ENCODE measurements at places on chromosomes 16 and 17. TPM values are rescaled to one million over a fixed set of nuclear protein-coding genes. Genes with fewer than 3 reads are reported as not detected.

- DNase-seq: no peak
Measured at GRCh38 chr16:726188-726437, 130 bp downstream of the CCDC78 start.

- DNase-seq: no peak
Measured at GRCh38 chr17:63996430-63997182, 1.5 kb upstream of the PRR29 start.

Gene ZSCAN10
- 0.36 TPM for total RNA-seq

Gene SLC35G6
- 0.17 TPM for total RNA-seq

DNA sequence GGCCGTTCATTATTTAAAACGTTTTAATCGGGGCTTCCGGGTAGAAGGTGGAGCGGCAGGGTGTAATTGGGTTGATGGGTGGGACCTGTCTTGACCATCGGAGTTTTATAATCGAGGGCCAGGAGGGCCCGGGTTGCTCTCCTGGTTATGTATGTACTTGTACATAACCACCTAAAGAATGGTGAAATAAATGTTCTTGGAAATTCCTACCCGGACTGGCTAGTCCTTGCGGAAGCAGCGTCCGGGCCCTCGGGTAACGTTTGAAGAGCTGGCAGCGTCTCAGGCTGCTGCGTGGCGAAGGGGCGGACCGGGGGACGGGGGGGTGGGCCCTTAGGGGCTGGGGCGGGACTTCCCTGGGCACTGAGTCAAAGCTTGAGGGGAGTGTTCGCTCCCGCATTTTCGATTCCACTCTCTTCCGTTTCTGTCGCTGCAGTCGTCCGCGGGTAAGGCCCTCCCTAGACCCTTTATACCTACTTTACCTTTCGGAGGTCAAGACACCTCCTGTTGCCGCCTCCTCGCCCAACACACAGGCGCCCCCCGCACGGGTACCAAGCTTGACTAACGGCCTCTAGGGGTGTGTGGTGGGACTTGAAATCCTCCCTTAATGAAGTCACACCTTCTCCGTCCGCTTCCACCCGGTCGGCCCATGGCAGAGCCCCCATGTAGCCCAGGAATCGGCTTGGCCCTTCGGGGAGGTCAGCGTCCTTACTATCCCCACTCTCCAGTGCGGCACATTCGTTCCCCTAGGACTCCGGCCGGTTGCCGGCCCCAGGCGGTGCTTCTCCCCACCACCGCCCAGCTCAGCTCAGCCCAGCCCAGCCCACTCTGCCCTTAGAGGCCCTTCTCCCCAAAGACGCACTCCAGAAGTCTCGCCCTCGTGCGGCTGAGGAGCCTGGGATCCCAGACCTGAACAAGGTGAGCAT, at the start of gene TMEM106A:
TMEM106A (plus strand) TSS at position 396 of the 923 bp plus-strand sequence. CDS start 1,167 bp downstream, outside the sequence.
- DNase-seq: peak; percentile 76

Gene CUEDC1
- total RNA-seq: 0.41 TPM

Gene DRC7
- total RNA-seq: not detected

DNA sequence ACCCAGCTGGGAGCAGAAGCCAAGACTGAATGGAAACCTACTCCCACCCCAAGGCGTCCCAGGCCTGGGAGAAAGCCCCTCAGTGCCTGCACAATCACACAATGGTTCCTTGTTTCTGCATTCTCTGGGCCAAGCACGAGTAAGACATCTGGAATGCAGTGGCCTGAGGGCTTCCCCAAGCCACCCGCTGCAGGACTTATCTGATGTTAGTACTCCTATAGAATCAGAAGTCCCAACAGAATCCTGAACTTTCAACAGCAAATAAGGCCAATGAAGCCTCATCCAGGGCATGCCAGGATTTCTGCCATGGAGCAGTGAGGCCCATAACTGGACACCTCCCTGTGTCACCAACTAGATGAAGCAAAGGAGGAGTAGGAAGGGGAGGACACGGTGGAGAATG, 28.6 kb downstream of the MYO18A start:
- no peak for DNase-seq

GRCh38 chr17:47992216-47992615, 21.3 kb downstream of the CDK5RAP3 start:
- no peak for DNase-seq

GRCh38 chr16:46748775-46749705, 896 bp upstream of the MYLK3 start:
- no peak for DNase-seq

GRCh38 chr16:50681021-50681885, at the start of gene SNX20:
TSS of gene SNX20 (minus strand) at chr16:50681312. CDS start at chr16:50677526, 3,786 bp downstream.
- DNase-seq: peak; percentile 82

Gene TNP2
- not detected for total RNA-seq

GRCh38 chr17:43998552-43998951, 5.9 kb upstream of the NAGS start:
- DNase-seq: no peak

- DNase-seq: no peak
Measured at GRCh38 chr17:31052187-31052889, 42.4 kb upstream of the NF1 start.

GRCh38 chr16:57745768-57746167, 10.2 kb downstream of the KATNB1 start:
- DNase-seq: no peak

Gene KRTAP4-6
- total RNA-seq: not detected

Gene RAD51C
- 10.4 TPM for total RNA-seq

Gene ERAL1
- total RNA-seq: 15.6 TPM

Gene CAVIN1
- 0.16 TPM for total RNA-seq

Gene NLGN2
- 7.6 TPM for total RNA-seq

GRCh38 chr17:6061290-6061689, 8.9 kb upstream of the WSCD1 start:
- DNase-seq: no peak

GRCh38 chr16:17002565-17002964, 468.2 kb downstream of the XYLT1 start:
- no peak for DNase-seq

- no peak for DNase-seq
Measured at GRCh38 chr17:61492759-61493526, 40.7 kb downstream of the TBX4 start.

DNA sequence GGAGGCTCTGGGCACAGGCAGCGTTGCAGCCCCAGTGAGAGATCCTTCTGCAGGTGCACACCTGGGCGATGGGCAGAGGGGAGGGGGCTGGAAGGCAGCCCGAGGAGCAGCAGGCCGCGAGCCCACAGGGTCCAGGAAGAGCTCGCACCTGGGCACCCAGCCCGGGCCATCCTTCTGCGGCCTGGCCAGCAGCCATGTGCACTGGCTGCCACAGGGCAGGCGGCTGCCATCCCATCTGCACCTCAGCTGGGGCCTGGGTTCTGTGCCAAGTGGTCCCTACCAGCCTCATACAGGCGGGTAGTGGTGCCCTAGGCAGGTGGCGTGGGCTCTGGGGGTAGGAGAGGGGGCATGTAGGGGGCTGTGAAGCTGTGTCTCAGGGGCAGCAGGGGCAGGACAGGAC, 197.2 kb downstream of the RBFOX3 start:
- DNase-seq: no peak

Gene ATP2A1
- 0.56 TPM for total RNA-seq

Gene KIF2B
- not detected for total RNA-seq

DNA sequence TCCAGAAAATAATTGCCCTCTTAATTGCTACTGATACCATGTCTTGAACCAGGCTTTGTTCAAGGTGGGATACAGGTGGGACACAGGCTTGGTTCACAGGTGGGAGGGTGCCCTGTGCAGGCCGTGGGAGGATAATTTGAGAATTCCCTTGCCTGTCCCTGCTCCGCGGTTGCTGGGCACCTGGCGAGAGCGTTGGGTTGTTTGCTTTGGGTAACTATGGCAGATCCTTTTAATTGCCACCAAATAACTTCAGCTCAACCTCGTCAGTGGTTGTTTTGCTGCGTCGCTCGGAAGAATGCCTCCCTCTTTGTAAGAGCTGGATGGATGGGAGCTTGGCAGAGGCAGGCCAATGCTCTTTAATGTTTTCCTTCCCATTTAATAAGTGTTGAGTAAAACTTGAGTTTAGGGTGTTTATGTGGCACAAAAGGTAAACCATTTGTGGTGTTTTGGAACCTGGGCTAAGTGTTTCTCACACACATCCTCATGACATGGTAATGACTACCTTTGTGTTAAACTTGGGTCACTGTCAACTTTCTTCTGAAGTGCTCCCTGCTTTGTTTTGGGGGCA, 202.5 kb downstream of the MSI2 start:
- DNase-seq: no peak

DNA sequence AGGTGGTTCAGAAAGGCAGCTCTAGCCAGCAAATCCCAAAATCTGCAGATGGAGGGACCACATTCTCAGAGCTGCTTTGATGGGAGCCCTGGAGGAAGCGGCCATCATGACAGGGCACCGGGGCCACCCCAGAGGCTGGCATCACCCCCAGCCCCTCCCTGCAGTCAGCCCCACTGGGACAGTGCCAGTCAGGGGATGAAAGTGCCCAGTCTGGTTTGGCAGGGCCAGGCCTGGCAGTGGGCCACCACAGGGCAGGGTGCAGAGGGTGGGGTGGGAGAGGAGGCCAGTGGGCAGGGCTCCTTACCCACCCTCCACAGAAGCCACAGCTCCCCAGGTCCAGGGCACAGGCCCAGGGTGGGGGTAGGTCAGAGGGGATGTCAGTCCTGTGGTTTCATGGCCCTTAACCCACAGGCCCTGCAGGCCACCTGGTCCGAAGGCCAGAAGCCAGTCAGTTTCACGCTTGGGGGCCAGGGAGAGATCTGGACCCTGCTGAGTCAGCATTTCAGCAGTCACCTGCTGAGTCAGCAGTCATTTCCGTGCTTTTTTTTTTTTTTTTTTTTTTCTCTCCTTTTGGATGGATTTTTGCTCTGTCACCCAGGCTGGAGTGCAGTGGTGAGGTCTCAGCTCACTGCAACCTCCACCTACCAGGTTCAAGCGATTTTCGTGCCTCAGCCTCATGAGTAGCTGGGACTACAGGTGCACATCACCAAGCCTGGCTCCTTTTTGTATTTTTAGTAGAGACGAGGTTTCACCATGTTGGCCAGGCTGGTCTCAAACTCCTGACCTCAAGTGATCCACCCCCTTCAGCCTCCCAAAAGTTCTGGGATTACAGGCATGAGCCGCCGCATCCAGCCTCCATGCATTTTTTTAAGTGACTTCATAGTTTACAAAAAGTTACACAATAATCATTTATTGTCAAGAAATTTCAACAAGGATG, 10.4 kb downstream of the SLC25A10 start:
- no peak for DNase-seq

GRCh38 chr16:87198881-87199280, 118.3 kb downstream of the C16orf95 start:
- DNase-seq: no peak

GRCh38 chr16:88289968-88290401, 92.8 kb upstream of the ZNF469 start:
- no peak for DNase-seq

DNA sequence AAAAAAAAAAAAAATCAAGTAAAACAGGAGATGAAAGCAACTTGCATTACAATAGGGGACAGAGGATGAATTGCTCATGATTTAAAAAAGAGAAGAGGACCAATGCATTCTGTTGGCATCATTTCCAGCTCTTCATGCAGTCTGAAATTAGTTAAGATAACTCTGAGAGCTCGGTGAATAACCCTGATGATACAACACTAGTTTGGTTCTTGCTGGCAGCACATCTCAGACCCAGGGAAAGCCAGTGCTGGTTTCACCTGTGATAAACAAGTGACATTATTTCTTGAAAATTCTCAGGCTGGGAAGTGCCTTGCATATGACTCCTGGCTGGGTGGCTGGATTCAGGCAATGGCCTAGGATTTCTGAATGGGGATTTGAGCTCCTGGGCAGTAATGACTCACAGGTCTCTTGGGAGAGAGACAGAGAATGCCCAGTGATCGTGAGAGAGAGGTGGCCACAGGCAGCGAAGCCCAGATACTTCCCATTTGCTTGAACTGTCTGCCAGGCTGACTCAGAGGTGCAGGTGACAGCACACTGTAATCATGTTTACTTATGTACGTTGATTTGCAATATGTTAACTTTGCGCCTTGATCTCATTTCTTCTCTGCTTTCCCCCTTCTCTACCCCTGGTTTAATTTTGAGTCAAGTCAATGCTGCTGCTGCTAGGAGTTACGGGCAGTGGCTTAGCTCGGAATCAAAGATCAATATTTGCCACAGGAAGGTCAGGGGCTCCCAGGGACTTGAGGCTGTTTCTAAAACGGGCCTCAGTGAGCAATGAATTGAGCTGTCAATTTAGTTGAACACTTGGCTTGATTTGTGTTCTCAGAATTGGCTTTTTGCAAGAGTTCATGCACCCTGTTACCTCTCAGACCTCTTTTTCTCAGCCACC, 27.1 kb downstream of the ARSG start:
- DNase-seq: no peak

Gene NPW
- 0.80 TPM for total RNA-seq

DNA sequence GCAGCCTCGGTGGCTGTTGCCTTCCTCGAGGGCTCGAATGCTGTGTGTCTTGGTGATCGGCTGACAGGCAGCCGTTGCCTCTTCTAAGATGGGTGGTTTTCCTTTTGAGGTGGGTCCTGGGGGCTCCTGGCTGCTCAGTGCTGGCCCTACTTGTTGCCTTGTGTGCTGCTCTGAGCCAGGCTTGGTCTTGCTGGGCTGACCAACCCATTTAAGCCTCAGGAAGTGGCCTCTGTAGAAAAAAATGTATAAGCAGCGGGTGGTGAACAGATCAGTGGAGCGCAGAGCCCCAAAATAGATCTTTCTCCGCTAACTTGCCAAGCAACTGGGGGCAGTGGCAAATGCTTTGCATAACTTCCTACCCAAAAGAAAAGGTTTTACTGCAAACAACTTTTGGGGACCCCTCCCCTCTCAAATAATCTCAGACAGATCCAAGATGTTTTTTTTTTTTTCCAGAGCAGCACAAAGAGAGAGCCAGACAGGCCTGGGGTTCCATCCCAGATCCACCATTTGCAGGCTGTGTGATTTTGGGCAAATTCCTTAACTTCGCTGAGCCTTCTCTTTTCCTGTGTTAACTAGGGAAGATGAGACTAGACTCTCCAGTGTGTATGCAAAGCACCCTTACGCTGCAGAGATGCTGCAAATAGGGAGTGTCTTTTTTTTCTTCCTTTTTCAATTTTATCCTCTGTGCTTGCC, 42.5 kb downstream of the PLCG2 start:
- DNase-seq: no peak

- no peak for DNase-seq
Measured at GRCh38 chr17:80794281-80795089, 197.2 kb upstream of the CHMP6 start.
